Panc1 (cell line): ENCODE measurements at places on chromosomes 6 and 20. TPM values are rescaled to one million over a fixed set of nuclear protein-coding genes. Genes with fewer than 3 reads are reported as not detected.
A peak's percentile ranks its signal among the peaks of the same experiment; 100 is the strongest.

DNA sequence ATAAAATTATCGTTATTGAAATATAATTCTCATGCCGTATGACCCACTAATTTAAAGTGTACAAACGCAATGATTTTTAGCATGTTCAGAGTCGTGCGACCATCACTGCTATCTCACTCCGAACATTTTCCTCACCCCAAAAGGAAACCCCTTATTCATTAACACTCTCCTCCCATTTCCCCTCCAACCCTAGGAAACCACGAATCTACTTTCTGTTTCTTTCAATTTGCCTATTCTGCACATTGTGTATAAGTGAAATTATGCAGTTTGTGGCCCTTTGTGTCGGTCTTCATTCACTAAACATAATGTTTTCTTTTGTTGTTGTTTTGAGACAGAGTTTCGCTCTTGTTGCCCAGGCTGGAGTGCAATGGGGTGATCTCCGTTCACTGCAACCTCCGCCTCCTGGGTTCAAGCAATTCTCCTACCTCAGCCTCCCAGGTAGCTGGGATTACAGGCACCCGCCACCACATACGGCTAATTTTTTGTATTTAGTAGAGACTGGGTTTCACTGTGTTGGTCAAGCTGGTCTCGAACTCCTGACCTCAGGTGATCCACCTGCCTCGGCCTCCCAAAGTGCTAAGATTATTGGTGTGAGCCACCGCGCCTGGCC is 99.7 kb upstream of the ZNF217 start:
- DNase-seq: no peak

- peak; percentile 33 for DNase-seq
Observed at GRCh38 chr6:30396833-30397479, 52.0 kb downstream of the RPP21 start.

GRCh38 chr6:128963561-128963960 is 80.6 kb downstream of the LAMA2 start:
- DNase-seq: no peak

GRCh38 chr6:55003719-55004430 is 157.3 kb downstream of the FAM83B start:
- no peak for DNase-seq

MAS1 gene
- not detected for total RNA-seq

DNA sequence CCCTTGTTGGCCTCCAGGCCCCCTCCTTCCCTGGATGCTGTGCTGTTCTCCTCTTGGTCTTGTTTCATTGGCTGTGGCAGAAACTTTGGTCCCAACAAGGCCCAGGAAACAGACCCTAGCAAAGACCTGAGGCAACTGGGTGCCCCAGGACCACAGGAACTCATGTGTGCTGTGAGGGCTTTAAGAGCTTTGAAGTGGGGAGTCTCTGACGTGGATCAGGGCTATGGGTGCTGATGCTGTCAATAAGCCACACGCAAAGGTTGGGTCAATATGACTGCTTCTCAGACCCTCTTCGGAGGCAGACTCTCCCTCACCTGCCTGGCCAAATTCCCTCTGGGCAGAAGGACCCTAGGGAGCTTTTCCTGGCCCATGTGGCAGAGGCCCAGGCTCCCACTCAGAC is 91.5 kb upstream of the MLN start:
- no peak for DNase-seq

VSX1 gene
- total RNA-seq: 0.21 TPM

DNA sequence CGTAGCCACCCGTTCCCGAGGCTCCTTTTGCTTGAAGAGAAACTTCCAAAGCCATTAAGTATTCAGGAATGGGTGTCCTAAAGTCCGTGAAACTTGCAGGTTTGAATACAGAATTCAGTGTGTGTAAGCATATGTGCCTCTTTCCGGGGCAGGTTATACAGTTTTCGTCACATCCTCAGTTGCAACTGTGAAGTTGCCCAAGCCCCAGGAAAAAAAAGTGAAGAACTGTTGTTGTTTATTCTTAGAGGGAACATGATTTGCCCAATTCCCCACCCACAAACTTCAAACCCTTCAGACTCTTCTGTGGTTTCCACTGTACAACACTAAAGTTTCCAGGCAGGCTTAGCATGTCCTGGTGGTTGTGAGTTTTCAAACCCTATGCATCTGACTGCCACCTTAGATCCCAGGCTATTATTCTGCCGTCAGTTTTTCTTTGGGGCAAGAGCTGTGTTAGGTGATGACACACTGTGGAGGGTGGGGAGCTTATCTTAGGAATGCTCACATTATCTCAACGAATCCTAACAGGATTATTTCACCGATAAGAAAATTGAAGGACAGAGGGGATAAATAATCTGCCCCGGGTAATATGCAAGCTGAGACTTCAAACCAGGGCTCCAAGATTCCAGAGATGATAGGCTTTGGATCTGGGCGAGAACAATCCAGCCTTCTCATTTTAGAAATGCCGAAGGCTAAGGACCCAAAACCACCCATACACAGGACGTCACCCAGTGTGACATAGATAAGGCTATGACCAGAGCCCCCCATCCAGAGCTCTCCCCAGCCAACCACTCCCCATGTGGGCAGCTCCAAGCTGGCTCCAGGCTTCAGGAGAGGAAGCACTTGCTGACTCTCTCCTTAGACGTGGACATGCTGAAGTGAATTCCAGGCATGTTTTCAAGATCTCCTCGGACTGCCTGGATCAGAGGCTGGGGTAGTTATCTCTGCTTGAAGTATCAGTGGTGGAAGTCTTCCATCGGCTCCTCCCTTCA is 81.7 kb upstream of the AFDN start:
- no peak for DNase-seq
